ENCODE measurements at places on chromosomes 3 and 15.

DNA sequence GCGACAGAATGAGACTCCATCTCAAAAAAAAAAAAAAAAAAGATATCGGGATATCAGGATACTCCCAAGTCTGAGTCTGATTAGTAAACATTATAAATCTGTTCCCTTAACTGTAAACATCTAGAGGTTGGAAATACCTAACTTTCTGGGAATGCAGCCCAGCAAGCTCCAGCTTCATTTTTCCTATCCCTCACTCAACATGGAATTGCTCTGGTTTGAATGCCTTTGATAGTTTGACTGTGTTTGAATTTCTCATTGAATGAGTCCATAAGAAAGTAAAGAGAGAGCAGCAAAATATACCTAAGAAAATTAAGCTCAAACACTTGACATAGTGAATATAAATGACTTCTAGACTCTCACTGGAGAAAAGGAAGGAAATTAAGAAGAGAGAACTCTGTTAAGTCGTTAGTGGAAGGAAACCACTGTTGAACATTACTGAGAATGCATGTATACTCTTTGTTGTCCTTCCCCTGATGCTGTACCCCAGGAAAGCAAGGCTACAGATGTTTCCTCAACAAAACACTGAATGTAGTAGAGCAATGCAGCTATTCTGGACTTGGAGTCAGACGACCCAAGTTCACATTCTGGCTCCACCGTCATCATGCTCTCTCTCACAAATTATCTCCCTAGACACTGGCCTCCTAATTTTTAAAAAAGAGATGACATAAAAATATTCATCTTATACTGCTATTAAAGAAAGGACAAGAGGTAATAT lies 62.4 kb downstream of the CD200 start:
- DNase-seq, result no peak

DNA sequence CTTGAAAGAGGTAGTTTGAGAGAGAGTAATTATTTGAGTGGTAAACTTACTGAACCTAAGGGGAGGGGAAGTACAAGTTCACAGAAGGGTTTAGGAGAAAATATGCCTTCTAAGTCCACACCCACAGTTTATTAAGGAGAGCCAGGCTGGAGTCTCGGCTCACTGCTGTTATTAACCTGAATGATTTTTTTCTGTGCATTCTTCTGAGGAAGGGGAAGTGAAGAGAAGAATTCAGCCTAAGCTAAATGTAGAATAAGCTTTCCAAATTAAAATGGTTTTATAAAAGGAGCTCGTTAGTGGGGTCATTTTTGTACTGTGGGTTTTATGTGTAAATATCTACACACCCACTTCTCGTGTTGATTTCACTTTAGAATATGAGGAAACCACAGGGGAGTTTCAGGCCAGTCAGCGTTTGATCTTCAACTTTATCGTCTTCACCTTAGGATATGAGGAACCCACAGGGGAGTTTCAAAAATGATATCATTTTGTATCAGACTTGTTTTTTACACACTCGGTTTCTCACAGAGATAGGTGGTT lies 1.5 kb downstream of the WHAMM start:
- peak; percentile 23 for DNase-seq

- DNase-seq, result no peak
Measured at GRCh38 chr3:73098873-73099272, 37.4 kb downstream of the EBLN2 start.

GRCh38 chr15:61186905-61187741 lies 42.0 kb downstream of the RORA start:
- DNase-seq, result no peak

DNA sequence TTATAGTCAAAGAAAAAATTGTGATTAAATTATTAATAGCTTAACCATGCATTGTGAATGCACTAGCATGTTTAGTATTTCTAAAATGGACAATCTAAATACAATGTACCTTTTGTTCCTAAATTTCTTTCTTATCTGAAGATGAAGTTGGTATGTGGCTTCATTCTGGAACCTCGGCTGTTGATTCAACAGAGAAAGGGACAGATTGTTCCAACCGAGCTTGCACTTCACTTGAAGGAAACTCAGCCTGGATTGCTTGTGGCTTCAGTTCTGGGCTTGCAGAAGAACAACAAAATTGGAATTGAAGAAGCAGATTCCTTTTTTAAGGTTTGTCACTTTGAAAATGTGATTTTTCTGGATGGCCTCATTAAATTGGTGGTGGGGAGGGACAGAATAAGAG lies 32.6 kb downstream of the HPS3 start:
- no peak for DNase-seq

DNA sequence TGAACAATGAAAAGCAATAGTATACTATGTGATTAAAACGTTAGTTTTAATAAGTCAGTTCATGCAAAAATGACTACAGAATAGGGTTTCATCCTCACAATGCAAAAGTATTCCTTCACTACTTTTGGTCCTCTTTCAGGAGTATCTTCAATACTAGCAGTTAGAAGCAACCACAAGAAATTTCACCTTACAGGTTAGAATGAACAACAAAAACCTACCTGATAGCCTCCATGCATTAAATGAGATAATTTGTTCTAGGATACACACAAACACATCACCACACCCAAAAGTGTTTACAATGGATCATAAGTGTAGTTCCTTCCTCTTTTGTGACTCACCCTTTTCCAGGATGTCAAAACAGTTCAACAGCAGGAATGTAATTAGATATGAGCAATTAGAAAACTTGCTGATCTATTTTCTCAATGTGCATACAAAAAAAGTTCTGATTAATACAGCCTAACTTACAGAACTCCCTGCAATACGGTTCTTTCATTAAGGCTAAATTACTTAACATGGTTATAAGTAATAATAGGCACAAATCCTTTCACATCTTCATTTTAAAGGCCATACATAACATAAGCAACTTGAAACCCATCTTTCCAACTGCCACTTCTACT lies 21.6 kb downstream of the UACA start:
- DNase-seq, result no peak

GRCh38 chr3:151037746-151038477 lies 47.6 kb upstream of the MED12L start:
- DNase-seq, result no peak

- no peak for DNase-seq
Measured at GRCh38 chr3:14267976-14268375, 89.4 kb downstream of the LSM3 start.
